ENCODE measurements at places on chromosomes 6 and 20.
A peak's percentile ranks its signal among the peaks of the same experiment; 100 is the strongest.

DNA sequence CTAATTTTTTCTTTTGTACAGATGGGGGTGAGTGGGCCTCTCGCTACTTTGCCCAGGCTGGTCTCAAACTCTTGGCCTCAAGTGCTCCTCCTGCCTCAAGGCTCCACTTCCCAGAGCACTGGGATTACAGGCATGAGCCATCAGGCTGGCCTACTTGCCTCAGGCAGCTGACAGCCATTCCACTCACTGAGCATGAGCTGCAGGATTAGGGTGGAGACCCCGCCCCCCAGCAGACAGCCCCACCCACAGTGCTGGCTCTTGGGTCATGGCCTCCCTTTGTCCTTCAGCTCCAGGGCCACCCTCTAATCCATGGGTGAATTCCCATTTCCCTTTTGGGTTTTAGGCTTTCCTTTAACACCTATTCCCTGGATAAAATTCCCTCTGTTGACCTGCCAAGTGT, 82.1 kb downstream of the BFSP1 start:
- DNase-seq = no peak

GRCh38 chr6:81933608-81934051, 181.1 kb upstream of the TENT5A start:
- DNase-seq = no peak

DNA sequence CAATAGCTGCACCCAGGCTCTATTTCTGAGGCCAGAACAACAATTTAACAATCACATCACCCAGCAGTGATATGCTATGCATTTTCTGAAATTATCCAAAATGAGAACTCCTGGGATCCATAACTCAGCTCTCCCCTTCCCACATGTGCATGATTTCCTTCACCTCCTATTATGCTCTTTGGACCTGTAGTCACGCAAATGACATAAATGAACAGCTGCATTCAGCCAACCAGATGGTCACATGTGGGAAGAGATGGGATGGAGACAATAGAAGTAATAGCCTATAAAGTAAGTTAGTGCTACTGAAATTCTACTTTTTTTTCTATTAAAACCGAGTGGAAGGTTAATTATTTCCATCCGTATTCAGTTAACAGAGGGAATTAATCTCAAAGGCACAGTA, 662.1 kb upstream of the ID4 start:
- DNase-seq = no peak

GRCh38 chr6:132369526-132369925, 31.7 kb downstream of the MOXD1 start:
- DNase-seq = no peak

- no peak for DNase-seq
Measured at GRCh38 chr6:133978896-133979240, 25.8 kb downstream of the TBPL1 start.

DNA sequence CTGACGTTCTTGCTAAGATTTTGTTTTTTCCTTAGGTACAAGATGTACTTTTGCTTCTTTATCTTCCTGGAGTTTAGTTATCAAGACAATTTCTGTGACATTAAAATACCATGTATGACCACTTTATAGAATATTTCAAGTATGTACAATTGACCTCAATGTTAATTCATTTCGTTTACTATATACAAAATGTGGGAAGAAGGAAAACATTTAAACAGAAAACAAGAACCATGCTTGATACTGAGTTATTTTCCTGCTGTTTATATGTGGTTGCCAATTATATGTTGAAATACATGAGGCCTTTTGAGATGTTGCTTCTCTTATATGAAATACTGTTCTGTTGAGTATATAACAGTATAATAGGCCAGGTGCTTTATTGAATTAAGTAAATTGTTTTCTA, 184.3 kb downstream of the JARID2 start:
- DNase-seq = no peak

DNA sequence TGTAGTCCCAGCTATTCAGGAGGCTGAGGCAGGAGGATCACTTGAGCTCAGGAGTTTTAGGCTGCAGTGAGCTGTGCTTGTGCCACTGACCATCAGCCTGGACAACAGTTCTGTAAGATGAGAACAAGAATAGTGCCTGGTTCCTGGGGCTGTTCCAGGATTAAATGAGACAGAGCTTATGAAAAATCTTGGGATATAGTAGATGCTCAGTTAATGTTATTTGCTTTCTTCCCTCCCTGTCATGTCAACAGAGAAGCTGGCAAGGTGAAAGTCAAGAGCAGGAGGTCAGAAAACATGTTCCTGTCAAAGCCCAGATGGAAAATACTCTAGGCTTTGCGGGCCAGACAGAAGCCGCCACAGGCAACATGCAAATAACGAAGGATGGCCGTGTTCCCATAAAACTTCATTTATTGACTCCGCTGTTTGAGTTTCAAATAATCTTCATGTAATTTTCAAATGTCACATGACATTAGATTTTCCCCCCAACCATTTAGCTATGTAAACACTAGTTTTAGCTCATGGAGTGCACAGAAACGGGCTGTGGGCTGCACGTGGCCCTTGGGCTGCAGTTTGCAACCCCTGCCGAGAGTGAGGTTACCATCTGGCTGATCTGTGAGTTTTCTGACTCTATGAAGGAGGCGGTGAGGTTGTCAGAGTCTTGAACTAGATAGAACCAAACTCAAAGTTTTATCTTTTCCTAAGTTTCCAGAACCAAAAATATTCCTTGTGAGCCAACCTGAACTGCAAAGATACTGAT, 63.4 kb upstream of the PMEPA1 start:
- no peak for DNase-seq

- peak; percentile 71 for DNase-seq
Measured at GRCh38 chr20:45097485-45098102, 3.3 kb downstream of the KCNS1 start.

- DNase-seq = peak; percentile 85
Measured at GRCh38 chr20:62861726-62862336, at the start of gene TCFL5. Gene TCFL5 (minus strand): TSS chr20:62861822. CDS start chr20:62861670, 152 bp downstream.

- DNase-seq = no peak
Measured at GRCh38 chr20:52313341-52313963, 121.9 kb upstream of the ZFP64 start.

DNA sequence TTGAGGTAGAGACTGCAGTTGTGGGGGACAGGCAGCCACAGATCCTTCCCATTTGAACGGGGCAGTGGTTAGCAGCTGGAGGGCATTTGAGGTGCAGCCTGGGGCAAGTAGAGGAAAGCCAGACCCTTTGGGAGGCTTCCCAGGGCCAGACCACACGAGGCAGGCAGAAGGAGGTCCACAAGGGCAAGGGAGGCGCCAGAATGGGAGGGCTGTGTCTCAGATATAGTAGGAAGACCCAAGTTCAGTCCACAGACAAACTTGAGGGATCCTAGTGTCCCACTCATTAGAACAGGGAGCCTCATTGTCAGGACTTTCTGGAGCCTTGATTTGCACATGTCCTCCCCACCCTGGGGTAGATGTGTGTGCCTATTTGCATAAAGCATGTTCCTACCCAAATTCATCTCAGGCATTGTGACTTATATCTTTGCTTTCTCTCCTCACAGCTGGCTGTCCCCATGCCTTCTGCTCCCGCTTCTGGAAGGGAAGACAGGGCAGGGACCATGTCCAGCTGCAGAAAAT, 166.0 kb downstream of the VEGFA start:
- DNase-seq = peak; percentile 1

DNA sequence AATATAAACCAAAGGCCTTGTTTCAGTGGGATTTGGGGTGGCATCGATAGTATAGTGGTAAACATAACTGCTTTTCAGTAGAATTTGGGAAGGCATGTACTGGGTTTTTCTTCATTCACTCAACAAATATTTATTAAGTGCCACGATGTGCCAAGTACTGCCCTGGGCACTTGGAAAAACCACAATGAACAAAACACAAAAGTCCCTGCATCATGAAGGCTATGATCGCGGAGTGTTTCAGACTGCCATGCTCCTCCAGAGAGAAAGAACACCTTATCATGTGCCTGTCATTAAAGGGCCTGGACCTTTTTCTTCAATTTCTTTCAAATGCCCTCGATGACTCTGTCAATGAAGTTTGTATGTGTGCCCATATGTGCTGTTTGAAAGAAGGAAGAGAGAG, 59.2 kb upstream of the CEP85L start:
- no peak for DNase-seq

DNA sequence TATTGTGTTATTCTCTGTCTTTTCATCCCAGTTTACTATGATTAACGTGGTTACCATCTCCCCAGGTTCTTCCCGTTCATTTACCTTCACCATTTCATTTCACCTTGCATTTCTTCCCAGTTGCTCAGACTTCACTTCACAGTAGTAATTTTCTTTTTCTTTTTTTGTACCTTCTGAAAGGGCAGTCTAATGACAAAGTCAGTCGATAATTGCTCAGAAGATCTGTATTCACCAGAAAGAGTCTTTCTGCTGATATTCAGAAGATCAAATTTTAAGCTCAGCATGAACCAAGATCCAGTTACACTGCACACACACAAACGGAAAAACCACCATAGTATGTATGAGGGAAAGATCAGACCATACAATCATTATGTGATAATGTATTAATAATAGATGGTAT, 265.5 kb downstream of the ADGB start:
- DNase-seq = no peak

GRCh38 chr6:43119482-43119881, 43.4 kb downstream of the PTK7 start:
- no peak for DNase-seq

- no peak for DNase-seq
Measured at GRCh38 chr6:167129159-167129558, 6.3 kb downstream of the CCR6 start.

- DNase-seq = no peak
Measured at GRCh38 chr20:47421076-47421475, 64.6 kb upstream of the ZMYND8 start.

DNA sequence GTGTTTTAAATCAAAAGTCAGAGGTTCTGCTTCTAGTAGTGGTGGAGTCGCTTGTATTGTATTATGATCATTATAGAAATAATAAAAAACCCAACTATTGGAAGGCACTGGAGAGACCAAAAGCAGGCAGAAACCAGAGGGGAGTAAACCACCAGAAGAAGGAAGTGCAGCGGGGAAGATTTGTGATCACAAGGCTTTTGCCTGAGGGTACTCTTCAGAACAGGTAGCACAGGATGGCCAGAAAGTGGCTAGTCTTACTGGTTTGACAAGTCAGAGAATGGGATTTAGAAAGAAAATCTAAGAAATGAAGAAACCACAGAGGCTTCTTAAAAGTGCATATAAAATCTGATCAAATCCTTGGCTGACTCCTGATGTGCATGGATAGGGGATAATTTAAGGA, 24.0 kb downstream of the MAPK13 start:
- DNase-seq = no peak

- DNase-seq = no peak
Measured at GRCh38 chr6:111291336-111292259, 191.4 kb downstream of the REV3L start.

GRCh38 chr20:33372993-33373441, 28.3 kb downstream of the CDK5RAP1 start:
- DNase-seq = no peak

DNA sequence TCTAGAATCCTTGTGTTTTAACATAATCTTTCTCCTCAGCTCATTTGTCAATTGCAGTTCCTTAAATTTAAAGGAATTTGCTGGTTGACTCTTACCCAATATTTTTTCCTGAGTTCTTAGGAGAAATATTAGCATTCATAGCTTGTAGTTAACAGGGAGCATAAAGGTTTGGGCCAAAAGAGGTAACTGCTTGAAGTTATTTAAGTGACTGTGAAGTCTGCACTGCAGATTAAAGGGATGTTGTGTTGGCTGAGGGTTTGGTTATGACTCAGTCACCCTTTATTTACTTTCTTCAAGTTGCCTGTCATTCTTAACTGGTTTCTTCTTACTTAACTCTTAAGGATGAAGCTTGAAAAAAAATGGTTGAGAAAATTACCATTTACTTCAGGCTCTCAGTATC, 220.3 kb upstream of the LAMP5 start:
- no peak for DNase-seq

DNA sequence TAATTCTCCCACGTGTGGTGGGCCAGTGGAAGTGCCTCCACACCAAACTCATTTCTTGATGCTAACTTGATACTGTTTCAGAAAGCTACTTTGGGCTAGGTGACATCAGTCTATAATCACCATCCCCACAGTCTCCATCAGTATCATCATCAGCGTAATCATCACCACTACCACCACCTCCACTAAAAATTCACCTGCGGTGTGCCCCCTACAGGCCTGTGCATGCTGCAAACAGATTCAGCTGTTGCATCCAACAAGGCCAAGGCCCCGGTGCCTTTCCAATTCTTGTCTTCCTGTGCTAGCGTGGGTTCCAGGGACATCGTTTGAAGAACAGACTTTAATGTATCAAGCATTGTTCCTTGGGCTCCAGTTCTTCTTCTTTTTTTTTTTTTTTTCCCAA, 201.3 kb upstream of the EXOC2 start:
- DNase-seq = no peak

DNA sequence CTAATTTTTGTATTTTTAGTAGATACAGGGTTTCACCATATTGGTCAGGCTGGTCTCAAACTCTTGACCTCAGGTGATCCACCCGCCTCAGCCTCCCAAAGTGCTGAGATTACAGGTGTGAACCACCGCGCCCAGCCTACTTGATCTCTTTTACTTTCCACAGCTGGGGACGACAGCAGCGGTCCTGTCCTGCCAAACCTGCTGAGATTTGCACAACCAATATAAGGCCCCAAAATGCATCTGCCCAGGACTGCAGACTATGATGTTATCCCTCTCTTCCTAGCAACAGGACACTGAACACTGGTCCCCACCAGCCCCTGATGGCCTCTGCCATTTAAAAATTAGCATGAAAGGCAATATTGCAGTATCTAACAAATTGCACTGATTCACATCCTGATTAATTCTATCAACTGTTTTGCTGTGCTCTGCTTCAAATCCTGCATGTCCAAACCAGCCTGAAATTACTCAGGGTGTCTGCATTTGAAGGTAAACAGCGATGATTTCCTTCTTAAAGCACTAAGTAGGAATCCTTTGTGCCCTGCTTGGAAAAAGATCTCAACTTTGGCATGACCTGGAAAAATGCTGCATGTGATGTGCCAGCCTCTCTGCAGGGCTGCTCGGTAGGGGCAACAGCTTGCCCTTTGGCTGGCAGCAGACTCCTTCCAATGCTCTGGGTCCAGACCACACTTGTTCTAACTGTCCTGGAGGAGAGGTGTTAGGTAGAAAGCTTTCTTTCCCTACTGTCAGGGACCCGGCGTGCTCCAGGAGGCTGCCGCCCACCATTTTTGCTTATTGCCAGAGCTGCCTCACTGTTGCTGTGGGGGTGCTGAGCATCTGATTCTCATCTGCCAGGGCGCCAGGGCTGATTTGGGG, 27.4 kb upstream of the PXDC1 start:
- no peak for DNase-seq

GRCh38 chr20:18851629-18852028, 38.0 kb downstream of the SCP2D1 start:
- DNase-seq = no peak

DNA sequence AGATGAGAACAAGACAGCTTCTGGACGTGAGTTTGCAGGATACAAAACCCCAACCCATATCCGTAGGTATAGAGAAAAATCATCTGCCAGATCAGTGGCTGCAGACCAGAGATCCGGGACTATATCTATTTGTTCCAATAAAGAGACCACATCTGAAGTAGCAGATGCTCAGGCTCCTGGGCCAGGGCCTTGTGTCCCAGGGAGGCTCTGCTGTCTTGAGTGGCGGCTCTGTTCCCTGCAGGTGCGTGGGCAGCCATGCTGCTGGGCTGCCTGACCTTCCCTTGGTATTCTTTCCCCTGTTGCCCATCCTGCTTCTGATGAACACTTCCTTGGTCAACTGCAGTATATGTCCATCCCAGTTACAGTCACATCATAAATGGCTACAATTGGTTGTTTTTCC, 34.9 kb downstream of the ERMARD start:
- DNase-seq = no peak

- no peak for DNase-seq
Measured at GRCh38 chr20:2301164-2301622, 5.4 kb downstream of the TGM3 start.

- no peak for DNase-seq
Measured at GRCh38 chr6:26349964-26350857, 14.8 kb upstream of the BTN3A2 start.
